ENCODE measurements at places on chromosomes 2 and 18.

- DNase-seq = no peak
These were observed 84.5 kb downstream of the POU3F3 start for GRCh38 chr2:104938231-104938941.

GRCh38 chr2:149040451-149040850, 2.0 kb downstream of the LYPD6B start:
- no peak for DNase-seq

- DNase-seq = no peak
These were observed 97.9 kb downstream of the ATAD2B start for GRCh38 chr2:23828986-23829385.

- DNase-seq = no peak
These were observed 1.6 kb downstream of the TXNL4A start for GRCh38 chr18:79986726-79987125.

DNA sequence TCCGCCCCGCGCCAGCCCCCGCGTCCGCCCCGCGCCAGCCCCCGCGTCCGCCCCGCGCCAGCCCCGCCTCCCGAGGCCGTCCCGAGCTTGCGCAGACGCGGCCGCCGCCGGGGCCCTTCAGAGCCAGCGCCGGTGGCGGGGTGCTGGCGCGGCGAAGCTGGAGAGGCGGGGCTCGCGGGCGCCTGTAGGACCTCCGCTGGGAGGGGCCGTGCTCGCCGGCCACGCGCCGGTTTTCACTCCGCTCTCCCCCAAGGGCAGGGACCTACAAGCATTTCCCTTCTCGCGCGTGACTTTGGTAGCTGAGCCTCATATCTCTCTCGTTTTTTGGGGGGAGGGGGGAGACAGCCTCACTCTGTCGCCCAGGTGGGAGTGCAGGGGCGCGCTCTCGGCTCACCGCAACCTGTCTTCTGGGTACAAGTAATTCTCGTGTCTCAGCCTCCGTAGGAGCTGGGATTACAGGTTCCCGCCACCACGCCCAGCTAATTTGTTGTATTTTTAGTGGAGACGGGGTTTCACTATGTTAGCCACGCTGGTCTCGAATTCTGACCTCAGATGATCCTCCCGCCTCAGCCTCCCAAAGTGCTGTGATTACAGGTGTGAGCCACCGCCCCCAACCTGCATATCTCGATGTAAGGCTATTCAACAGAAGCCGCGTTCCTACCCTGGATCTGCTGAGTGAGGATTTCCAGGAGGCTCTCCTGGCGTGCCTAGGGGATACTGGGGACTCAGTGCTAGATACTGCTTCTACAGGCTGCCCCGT, at the start of gene ZNF514:
Gene ZNF514 (minus strand): TSS at position 159 of the 760 bp plus-strand sequence. CDS start 6,595 bp downstream, outside the sequence.
- DNase-seq = no peak

DNA sequence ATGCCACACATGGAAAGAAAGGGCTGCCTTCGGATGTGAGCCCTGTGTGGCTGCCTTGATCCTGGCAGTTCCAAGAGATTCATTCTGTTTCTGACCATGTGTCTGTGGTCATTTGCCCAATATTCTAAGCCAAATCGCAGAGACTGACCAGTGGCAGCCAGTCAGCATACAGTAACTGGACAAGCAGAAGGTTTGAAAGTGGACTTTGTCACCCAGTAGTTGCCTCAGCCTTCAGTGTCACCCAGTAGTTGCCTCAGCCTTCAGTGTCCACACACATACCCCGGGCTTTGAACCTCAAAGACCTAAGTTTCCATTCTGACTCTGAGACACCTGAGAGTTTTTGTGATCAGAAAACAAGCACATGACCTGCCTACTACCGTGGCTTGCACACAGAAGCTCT, 5.0 kb downstream of the RFX8 start:
- no peak for DNase-seq

GRCh38 chr2:198232281-198232680, 427.9 kb downstream of the PLCL1 start:
- DNase-seq = no peak

GRCh38 chr2:19677825-19678518, 223.8 kb downstream of the TTC32 start:
- no peak for DNase-seq

- DNase-seq = no peak
These were observed 231.5 kb downstream of the PTH2R start for GRCh38 chr2:208638059-208638458.

DNA sequence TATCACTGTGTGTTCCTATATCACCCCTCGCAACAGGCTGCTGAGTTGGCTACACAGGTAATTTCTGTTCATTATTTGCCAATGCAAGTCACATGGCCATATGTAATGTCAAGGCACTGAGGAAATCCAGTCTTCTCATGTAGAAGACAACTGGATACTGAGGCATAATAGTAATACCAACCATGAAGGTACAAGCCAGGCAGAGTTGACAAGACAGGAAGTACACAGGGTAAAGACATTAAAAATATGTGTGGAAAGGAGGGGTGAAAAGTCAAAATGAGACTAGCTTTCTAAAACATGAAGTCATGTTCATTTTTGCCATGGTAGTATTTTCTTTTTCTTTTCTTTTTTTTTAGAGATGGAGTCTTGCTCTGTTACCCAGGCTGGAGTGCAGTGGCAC, 17.5 kb upstream of the RNF138 start:
- no peak for DNase-seq

DNA sequence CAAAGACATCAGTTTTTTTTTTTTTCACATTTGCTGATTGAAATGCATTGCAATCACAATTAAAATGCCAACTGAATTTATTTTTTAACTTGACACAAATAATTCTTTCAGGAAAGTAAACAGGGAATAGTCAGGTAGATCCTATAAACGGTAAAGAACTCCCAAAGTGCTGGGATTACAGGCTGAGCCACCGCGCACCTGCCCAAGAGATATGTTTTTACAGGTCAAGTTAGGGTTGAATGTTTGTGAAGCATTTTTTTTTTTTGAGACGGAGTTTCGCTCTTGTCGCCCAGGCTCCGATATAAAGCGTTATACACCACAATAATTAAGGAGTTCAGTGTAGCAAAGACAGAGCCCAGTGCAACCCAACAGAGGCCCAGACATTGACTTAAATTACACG, 15.1 kb downstream of the ITM2C start:
- DNase-seq = no peak

DNA sequence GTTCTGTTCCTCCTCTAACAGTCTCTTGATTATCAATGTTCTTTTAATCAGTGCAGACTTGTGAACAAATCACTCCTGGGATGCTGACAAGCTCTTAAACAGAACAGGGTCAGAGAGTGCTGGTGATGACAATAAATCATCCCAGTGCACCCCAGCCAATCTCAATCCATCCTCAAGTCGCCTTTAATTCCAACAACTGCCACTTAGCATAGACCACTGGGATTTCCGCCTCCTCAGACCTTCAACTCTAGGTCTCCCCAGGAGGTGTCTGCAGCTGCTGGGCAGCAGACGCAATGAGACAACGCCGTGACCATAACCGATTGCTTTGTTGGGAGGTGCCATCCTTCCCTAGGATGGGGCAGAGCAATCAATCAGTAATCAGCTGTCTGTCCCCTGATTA, 184.2 kb upstream of the ACAA2 start:
- no peak for DNase-seq

- DNase-seq = no peak
These were observed 107.3 kb downstream of the CABYR start for GRCh38 chr18:24246143-24246542.

DNA sequence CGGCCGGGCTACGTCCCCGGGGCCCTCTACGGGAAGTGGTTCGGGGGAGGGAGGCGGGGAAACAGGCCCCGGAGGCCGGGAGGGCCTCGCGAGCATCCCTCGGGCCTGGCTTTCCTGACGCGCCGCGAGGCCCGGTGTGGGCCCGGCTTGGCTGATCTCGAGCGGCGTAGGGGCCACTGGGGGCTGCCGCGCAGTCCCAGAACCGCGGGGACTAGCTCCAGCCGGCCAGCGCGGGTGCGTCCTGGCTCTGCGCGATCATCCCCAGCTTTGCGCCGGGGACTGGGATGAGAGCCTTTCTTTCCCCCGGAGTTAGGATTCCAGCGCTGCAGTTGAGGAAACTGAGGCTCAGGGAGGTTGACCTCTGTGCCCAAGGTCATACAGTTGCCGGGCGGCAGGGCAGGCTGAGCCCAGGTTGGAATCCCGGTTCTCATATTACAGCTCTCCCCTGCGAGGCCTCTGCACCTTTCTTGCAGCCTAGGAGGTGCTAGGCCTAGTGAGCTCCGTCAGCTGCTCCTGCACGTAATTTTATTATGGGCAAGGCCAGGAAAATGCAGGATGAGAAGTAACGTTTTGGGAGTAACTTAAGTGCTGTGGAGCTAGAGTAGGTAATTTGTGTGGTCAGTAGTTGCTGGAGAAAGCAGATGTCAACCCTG, 501 bp downstream of the LPIN1 start:
- no peak for DNase-seq

DNA sequence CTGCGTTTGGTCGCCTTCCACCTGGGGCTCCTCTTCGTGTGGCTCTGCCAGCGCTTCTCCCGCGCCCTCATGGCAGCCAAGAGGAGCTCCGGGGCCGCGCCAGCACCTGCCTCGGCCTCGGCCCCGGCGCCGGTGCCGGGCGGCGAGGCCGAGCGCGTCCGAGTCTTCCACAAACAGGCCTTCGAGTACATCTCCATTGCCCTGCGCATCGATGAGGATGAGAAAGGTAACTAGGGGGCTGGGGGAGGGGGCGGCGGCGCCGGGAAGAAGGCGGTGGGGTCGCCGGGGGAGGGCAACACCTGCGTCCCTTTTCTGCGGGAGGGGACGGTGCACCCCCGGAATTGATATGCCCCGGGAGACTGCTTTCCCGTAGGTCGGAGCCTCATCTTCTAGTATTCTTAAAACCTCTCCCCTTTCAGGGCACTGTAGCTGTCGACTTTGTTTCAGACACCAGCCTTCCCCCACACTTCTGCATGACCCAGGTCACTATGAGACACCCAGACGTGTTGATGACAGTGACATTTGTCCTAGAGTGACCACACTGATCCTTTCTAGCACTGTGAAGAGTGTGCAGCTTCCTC, 755 bp downstream of the SPAST start:
- DNase-seq = no peak

GRCh38 chr2:7437141-7437540, 519.9 kb downstream of the RNF144A start:
- DNase-seq = no peak

DNA sequence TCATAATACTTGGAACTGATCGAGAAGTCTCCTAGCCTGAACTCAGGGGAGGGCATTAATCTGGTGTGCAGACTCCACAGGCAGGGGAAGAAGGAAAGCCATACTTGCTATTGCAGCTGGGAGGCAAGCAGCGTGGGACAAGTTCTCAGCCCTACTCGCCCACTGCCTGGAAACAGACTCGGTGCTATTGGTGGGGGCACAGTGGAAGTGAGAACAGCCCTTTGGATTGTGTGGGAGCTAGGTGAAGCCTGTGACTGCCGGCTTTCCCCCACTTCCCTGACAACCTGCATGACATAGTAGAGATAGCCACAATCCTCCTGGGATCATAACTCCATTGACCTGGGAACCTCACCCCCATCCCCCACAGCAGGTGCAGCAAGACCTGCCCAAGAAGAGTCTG, 301.3 kb downstream of the RIT2 start:
- no peak for DNase-seq

DNA sequence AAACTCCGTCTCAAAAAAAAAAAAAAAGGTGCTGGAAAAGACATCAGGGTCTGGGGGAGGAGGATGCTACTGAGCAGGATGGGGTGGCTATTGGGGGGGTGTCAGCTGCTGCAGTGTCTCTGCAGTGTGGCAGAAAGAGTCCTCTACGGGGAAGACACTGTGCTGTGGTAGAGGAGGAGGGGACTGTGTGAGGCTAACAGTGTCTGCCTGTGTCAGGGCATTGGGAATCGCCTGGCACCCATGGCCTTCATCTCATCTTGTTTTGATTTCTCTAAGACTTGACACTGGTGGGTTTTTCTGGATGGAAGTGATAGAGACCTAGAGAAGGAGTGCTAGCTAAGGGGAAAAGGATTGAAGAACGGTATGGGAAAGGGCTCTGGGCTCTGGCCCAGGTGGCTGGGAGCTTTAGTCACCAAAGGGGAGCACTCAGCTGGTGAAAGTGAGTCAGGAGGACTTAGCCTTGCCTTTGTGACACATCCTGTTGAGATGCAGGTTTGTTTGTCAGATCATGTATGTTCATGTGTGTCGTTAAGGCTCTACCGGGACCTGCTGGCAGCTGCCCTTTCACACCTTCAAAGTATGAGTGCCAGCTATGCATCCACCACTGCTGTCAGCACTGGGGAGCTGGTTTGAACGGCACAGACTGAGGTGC, 58.0 kb downstream of the FARP2 start:
- DNase-seq = no peak

- DNase-seq = no peak
These were observed 352.2 kb downstream of the EN1 start for GRCh38 chr2:118495290-118495689.

DNA sequence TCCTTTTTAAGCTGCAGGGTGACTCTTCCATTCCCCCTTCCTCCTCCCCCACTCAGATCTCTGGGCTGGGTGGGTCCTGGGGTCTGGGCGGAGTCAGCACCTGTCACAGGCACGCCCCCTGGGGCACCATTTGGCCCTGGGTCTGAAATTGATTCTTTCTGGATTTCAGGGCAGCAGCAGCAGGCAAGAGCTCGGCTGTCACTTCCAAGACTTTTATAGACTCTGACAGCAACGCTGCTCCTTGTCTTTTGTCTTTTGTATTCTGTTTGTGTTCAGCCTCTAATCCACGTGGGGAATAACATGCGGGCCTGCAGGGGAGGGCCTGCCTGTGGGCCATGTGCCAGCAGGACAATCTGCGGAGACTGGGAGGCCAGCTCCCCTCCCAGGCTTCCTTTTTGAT, 3.9 kb downstream of the BOD1L2 start:
- DNase-seq = no peak

DNA sequence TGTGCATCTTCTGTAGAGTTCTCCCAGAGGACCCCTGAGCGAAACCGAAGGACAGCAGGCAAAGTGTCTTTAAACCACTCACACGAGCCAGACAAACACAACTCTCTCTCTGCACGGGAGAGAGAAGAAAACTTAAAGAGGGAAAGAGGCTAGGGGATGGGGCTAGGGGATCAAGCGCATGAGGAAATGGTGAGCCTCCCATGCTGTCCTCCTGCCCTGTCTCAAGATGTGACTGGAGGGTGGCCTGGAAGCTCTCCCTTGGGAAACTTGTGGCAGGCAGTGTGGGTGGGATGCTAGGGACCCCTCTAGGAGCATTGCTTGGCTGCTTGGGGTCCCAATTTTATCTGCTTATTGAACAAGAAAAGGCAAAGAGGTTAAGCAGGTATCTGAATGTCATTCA, 44.5 kb downstream of the CYP26B1 start:
- no peak for DNase-seq

- no peak for DNase-seq
These were observed 103.2 kb upstream of the SMIM21 start for GRCh38 chr18:75530566-75531211.

- no peak for DNase-seq
These were observed 172.0 kb downstream of the ZFP36L2 start for GRCh38 chr2:43054367-43054766.
